ENCODE measurements at places on chromosomes 4 and X.

- DNase-seq = no peak
Observed at GRCh38 chr4:73831569-73831968, 4.9 kb upstream of the CXCL6 start.

GRCh38 chrX:111662292-111662691 lies 18.7 kb upstream of the ALG13 start:
- DNase-seq = no peak

DNA sequence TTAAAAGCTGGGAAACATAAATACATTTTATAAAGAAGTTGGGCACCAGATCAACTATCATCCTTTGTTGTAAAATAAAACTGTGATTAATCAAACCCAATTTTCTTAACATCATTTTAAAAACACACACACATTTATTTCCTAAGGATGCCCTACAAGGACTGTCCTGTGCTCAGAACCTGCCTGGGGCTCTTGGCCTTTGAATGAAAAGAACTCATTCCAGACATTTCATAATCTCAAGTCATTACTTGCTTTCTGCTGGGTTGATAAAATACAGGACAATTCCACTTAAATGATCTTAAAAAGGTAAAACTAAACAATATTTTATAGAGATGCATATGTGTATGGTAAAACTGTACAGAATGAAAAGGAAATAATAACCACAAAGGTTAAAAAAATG lies 2.8 kb downstream of the SH3D19 start:
- no peak for DNase-seq

DNA sequence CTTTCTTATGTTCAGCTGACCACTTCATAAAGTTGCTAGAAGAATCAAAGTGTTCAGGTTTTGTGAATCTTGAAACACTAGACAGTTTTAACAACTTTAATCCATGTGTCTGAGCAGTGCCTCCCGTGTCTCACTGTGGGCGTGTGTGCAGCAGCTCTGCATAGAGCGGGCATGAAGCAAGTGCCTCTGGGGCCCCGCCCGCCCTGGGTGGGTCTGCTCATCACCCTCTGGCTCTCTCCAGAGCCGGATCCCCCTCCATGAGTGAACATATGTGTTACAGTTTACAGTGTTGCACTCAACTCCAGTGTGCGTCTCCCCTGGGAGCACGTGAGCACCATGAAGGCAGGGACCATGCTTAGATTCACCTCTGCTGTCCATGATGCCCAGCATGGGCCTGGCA lies 37.6 kb upstream of the CRMP1 start:
- DNase-seq = no peak

GRCh38 chrX:28969126-28969525 lies 381.9 kb downstream of the IL1RAPL1 start:
- no peak for DNase-seq

DNA sequence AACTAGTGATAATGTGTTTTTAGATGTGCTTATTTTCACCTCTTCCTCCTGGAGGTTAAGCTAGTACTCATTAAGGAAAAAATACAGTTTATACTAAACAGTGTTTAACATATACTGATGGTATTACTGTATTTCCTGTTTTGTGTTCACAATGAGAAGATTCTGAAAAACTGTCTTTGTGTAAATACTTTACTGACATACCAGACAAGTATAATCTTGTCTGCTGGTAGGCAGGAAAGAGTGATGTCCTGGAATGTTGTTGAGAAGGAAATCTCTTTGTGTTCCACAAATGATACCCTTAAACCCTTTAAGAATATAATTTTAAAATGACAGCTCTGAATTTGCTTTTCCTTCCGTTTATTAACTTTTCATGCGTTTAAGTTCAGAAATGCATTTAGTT lies 205.5 kb upstream of the NUDT6 start:
- DNase-seq = no peak

DNA sequence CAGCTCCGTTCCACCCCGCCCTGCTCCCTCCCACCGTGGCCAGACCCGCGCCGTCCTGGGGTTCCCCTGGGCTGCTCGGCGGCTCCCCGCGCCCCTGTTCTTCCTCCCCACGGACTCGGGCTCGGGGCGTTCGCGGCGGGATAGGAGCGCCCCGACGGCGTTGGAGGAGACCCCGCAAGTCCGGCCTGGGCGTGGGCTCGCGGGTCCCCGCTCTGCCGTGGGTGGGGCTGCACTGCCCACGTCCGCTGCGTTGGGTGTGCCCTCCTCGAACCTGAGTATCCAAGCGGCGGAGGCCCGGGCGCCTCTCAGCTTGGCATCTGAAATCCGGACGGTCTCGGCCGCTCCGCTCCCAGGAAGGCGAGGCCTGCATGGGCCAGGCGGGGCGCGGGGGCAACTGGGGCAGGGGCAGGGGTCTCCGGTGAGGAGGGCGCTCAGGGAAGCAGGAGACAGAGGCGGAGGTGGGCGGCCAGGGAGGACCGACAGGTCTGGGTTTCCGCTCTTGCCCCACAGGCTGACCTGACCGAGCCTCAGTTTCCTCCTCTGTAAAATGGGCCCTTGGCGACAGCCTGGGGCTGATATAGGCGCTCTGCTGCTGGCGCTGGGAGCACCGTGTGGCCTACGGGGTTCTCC lies 12.0 kb upstream of the NAT8L start:
- no peak for DNase-seq

DNA sequence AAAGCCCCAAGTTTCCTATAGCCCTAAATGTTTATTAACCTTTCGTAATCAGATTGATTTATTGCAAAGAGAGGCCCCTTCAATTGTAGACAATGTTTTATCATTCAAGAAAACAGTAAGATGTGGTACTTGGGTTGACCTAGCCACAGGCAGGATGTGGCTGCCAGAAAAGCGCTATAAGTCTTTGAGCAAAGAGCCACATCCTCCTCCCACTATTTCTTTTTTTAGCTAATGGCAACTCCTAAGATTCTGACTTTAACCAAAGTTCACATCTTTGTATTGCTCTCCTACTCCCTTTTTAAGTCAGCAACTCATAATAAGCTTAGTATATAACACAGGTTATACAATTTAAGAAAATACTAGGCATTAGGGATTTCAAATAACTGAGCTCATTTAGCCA lies 70.7 kb upstream of the PPP3CA start:
- DNase-seq = peak; percentile 17

- DNase-seq = no peak
Observed at GRCh38 chr4:154425514-154425913, 66.1 kb downstream of the DCHS2 start.

DNA sequence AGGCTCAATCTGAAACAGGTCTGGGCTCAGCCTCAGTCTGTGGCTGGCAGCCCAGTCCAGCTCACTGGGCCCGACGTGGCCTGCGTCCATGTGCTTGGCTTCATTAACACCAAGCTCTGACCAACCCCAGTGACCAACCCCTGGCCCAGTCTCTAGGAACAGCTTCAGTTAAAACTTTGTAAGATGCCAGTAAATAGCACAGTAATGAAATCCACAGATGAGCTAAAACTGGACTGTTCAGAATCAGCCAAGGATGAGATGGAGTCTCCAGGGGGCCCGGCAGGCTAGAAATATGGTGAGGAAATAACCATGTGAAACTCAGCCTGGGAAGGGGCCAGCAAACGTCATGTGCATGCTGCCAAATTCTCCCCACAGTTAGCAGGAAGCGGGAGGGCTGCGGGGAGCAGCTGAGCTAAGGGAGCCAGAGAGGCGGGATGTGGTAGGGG lies 37.1 kb upstream of the XPNPEP2 start:
- no peak for DNase-seq

GRCh38 chr4:176236946-176237345 lies 32.1 kb downstream of the ASB5 start:
- DNase-seq = no peak

DNA sequence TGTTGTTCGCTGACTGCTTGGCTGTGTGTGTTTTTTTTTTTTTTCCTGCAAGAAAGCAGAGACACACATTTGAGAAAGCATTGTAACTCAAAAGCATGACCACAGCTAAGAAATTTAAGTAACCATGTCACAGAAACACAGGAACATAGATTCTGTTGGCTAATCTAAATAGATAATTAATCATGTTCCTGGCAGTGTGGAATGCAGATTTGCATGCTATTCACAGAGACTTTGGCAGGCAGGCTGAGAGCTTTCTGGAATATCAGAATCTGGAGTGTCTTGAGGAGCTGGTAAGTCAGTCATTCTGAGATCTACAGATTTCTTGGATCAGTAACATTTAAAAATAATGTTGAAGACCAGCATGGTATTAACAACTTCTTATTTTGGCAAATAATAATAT lies 33.2 kb upstream of the SMS start:
- no peak for DNase-seq

GRCh38 chr4:78567500-78568060 lies 16.0 kb downstream of the ANXA3 start:
- no peak for DNase-seq
